ENCODE measurements at places on chromosomes 11 and 22.

GRCh38 chr22:49242480-49242879, 585.2 kb downstream of the BRD1 start:
- DNase-seq, result no peak

GRCh38 chr11:133219543-133219942, 312.8 kb downstream of the OPCML start:
- no peak for DNase-seq

DNA sequence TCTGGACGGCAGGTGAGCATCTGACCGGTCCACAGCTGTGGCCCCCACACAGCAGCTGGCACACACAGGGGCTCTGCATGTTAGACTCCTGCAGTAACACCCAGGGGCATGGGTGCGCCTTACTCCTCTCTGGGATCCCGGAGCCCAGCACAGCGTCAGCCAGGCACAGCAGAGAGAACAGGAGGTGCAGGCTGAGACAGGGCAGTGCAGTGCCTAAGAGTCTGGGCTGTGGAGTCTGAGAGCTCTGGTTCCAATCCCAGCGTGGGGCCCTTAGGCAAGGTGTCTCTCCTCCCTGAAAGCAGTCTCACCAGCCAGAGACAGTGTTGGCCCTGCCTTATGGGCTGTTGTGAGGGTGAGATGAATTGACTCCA, 2.3 kb downstream of the NUDT8 start:
- DNase-seq, result no peak

DNA sequence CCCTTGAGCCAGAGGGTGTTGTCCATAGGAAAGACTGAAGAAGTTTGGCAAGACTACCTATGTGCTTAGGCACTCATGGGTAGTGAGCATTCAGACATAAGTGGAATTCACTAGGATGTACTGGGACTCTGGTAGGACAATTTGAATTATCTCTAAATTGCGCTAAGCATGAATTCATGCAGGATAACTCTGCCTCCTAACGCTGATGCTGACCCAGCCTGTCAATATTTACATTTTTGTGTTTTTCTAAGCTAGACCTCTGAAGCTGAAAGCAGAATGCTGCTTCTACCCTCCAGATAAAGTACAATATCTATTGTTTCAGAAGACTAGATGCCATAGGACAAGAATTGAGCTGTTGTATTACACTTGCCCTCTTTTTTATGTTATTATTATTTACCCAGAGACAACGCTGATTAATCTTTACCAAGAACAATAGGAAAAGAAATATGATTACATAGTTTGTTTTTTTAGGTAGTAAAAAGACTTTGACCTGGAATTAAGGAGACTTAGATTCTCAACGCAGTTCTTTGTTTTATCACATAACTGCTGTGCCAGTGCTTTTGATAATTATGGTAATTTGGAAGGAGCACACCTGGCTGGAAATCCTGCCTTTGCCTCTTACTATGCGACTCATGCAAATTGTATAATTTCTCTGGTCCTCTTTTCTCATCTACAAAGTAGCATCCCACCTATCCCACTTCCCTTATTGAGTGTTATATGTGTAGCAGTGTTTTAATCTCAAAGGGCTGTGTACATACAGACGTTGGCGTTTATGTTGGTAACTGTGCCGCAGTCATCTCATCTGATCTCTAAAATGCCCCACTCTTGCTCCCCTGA, 21.2 kb upstream of the GRAMD1B start:
- DNase-seq, result no peak

GRCh38 chr11:66983275-66983924, 8.3 kb downstream of the C11orf86 start:
- no peak for DNase-seq

DNA sequence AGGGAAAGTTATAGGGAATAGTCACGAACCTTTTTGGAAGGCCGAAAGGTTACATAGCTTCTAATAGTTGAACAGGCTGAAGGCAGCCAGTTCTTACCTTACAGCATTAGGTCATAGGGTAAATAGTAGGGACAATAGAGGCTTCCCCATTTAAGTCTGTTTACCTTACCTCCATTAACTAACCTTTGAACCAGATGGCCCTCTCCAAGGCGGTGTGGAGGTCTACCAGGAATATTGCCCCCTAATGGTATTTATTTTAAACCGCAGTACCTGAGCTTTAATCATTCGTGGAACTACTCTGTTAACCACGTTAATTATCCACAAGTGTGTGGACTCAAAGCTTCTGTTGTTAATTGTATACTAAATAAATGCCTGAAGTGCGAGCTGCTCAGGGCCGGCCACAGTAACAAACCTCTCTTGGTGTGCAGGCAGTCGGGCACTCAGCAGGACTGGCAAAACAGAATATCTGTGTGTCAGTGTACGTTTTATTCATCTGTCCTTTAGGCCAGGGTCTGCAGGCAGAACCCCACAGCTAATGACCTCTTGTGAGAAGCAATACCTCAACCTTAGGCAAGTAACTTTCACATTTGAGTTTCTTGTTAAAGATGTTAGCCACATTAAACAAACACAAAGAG, 81.7 kb downstream of the PRCP start:
- no peak for DNase-seq

DNA sequence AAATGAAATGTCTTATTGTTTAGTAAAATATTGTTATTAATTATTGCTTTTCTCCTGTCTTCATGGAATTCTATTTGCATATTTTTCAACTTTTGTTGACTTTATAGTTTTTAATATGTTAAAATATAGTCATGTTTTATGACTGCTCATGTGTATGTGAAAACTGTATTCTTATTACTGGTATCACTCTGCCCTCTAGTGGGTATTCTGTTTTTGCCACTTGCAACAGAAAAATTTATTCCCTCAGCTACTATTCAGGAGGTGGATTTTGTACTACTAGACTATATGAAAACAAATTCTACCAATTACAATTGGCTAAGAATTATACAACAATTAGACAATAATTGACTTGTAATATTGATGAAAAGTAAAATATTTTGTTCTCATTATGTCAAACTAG, 45.0 kb downstream of the OR4C6 start:
- DNase-seq, result peak; percentile 30

DNA sequence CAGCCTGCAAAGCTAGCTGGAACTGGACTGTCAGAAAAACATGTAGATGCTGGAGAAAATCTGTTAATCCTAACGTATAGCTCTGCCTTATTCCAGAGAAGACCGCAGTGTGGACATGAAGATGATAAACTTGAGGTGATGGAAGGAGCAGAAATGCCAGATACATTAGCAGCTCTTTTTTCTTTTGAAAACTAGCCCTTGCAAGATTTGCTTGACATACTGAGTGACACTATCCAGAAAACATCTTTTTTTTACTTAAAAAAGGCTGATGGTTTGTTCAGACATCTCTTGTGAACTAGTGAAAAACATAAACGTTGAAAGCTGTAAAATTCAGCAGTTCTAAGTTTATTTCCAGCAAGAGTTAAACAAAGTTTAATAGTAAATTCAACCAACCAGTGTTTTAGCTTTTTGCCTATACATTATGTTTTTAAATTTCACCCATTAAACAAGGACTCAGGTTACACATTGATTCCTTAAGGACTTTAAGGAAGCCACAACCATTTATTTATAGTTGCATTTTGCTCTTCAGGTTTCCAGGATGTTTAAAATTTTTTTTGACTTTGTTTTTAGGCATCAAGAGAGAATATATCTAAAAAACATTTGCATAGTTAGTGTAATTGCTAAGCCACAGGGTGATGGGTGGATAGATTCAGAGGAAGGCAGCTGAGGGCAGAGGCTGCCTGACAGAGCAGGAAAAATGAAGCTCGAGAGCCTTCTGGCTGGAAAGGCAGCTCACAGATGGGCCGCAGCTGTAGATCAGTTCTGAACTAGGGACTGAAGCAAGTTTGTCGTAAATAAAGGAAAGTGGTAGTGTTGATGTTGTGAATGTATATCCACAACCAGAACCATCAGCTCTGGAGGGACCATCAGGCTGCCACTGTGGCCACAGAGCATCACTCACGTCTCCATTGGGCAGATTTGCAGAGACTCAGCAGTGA, 9.5 kb downstream of the SNAP29 start:
- no peak for DNase-seq

DNA sequence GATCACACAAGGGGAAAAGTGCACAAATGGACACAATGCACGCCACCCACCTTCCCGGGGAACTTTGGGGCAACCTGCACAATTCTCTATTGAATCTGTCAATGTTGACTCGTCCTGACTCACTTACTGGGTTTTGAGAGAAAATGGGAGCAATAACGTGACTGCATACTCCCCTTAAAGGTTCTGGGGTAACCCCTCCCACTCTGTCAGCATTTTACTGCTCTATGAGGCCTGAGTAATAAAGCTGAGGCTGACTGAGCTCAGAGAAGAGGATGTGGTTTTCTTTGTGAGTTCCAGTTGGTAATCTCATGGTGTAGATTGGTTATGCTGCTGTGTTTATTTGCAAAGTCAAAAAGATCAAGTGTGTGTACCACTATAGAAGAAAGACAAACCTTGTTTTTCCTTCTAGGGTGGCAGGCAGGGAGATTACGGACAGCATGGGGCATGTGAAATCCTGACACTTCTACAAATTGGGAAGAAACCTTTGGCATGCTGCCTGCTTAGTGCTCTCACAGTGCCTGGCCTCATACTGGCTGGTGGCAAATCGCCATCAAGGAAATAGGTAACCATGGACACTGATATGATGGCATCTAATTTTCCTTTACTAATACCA, 16.1 kb upstream of the APOA1 start:
- DNase-seq, result peak; percentile 97

Measured in kidney tubule cell (primary cell).